NCI-H1436 treated with DMSO at 0.1 percent for 48 hours (cell line): ENCODE measurements at places on chromosomes 16 and 17.

- no peak for DNase-seq
Observed at GRCh38 chr17:45221081-45222013, at the start of gene FMNL1. TSS of gene FMNL1 (plus strand) at chr17:45221885. CDS start at chr17:45222125, 240 bp downstream.

GRCh38 chr17:17790637-17791464, 45.9 kb downstream of the SREBF1 start:
- DNase-seq, result no peak

GRCh38 chr17:39197380-39198185, at the start of gene CACNB1:
TSS of gene CACNB1 (minus strand) at chr17:39197669. CDS start at chr17:39197495, 174 bp downstream.
- no peak for DNase-seq

GRCh38 chr16:17258848-17259713, 211.7 kb downstream of the XYLT1 start:
- DNase-seq, result no peak

DNA sequence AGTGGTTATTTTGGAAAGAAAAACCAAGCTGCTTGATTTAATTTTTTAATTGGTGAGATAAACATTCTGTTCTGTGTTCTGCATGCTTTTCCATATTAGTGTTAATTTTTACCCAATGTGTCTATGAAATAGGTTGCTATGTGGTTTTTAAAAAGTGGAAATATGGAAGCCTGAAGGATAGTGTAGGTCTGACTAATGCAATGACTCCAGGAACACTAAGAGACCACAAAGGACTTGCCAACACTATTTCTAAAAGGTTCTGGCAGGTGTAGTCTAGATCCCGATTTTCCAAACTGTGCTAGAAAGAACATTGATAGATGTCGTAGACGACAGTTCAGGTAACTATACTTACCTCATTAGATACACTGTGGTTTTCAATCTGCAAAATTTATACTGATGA, 877.4 kb upstream of the GOT2 start:
- no peak for DNase-seq

- no peak for DNase-seq
Observed at GRCh38 chr17:13088666-13089065, 70.8 kb upstream of the ELAC2 start.

- DNase-seq, result peak; percentile 19
Observed at GRCh38 chr17:57138956-57139576, 54.0 kb downstream of the AKAP1 start.
